ENCODE measurements at places on chromosomes 6 and 20.

GRCh38 chr6:120348926-120349325 is 985.4 kb downstream of the TBC1D32 start:
- DNase-seq: no peak

- no peak for DNase-seq
These were observed 1.6 kb downstream of the SLC44A4 start for GRCh38 chr6:31877125-31877650.

DNA sequence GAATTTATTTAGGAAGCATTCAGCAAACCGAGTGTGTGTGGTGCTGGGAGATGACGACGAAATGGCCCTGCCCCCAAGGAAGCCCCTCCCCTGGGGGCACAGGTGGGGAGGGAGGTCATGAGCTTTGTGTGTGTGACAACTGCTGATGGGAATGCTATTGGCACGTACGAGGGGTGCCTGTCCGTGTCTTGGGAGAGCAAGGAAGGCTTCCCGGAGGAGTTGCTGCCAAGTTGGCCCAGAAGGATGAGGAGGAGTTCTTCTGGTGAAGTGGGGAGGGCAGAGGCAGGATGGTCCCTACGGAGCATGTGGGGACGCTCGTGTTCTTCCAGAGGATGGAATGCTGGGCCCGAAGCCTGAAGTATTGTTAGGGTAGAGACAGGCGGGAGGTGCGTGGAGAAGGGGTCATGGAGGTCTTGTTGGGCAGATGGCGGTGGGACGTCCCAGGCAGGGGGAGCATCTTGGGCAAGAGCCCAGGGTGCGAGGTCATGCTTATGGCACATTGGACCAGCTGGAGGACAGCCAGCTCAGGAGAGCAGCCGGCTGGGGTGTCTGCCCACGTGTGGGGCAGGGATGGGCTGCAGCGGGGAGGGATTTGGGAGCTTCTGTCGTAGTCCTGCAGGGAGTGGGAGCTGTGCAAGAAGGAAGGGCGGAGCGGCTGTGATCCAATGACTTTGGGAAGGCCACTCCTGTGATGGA is 46.1 kb downstream of the SYNJ2 start:
- DNase-seq: no peak

DNA sequence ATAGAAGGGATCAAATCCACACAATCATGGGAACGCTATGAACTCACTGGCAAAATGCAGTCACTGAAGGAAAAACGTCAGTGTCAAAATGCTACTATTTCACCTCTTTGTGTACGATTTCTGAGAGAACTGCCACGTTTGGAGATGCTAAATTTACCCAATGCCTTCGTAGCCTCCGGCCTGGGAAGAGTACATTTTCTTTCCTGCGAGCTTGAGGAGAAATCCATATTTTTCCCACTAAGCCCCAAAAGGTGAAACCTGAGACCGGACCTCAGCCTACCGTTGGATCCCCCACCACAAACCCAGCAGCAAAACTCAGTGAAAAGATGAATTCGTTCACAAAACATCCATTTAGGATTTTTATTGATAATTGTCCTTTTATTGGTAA is 131.7 kb downstream of the GPX5 start:
- DNase-seq: no peak

GRCh38 chr6:9540126-9540525 is 874.7 kb downstream of the TFAP2A start:
- no peak for DNase-seq

- DNase-seq: no peak
These were observed 70.9 kb downstream of the IBTK start for GRCh38 chr6:82176616-82177015.

DNA sequence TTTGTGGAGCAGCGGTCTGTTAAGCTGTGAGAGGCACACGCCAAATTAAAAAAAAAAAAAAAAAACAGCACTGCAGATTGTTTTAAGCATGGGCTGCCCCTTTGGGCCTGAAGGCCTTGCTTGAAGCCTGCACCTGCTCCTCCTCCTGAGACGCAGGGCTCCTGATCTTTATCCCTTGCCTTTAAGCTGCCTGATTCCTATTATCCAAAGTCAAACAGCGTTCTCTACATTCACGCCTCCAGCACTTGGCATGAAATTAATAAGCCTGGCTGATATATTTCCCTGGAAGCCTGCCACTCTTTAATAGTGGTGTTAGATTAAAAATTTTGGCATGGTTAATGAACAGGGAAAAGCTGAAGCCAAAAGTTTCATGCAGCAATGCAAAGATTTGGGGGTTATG is 163.9 kb downstream of the FAXC start:
- no peak for DNase-seq

- no peak for DNase-seq
These were observed 10.7 kb downstream of the HCK start for GRCh38 chr20:32062776-32063170.

DNA sequence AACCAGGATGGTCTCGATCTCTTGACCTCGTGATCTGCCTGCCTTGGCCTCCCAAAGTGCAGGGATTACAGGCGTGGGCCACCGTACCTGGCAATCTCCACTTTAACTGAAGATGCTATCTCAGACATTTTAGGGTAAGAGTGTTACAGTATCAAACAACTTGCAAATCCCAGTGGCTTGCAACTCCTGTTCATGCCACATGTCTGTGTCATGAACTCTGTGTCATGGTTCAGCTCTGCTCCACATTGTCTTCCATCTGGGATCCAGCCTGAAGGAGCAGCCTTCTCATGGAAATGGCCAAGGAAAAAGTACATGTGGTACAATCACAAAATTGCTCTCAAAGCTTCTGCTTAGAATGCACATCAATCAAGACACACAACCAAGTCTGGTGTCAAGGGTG is 114.9 kb downstream of the MAP3K5 start:
- DNase-seq: no peak

GRCh38 chr6:1617466-1618310 is 8.0 kb downstream of the FOXC1 start:
- DNase-seq: no peak

DNA sequence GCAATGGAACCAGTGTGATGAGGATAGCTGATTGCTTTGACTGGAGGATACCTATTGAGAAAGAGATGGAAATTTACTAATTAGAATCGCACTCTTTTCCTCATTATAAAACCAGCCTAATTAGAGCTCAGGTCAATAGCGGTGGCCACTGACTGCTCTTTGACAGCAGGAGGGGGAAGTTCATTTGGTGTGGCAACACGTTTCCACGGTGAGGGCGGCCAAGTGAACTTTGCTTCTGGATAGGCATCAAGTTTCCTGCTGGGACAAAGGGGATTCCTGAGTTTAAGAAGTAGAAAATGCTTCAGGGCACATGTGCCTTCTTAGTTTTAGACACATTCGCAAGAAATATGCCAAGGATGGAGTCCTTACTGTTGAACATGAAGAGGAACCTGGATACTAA is 145.3 kb upstream of the NRN1 start:
- no peak for DNase-seq

DNA sequence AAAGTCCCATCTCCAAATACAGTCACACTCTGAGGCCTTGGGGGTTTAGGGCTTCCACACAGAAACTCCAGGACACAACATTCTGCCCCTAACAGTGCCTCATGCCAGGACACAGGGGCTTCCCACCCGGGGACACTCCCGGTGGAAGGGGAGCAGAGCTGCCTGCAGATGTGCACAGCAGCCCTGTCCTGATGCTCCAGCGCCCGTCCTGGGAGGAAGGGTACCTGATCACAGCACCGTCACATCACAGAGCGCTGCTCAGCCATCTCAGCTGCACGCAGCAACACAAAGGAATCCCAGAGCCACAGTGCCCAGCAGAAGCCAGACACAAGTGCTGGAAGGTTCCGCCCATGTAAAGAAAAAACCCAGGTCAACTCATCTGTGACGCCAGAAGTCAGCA is 156.7 kb downstream of the TAF4 start:
- DNase-seq: no peak

DNA sequence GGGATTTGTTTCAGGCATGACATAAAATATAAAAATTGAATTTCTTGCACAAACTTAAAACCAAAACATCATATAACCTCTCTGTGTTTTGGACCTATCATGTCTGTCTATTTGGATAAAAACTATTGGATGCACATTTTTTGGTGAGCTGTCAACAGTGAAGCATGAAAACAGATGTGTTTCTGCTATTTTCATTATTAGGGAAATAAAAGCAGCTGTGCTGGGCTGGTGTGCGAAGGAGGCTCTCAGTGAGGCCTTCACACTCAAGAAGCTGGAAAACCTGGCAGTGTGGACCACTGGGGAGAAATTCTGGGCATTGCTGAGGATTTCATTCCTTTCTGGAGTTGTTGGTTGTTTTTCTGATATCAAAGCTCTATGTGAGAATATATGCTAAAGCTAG is 395.3 kb downstream of the GJA1 start:
- DNase-seq: no peak

DNA sequence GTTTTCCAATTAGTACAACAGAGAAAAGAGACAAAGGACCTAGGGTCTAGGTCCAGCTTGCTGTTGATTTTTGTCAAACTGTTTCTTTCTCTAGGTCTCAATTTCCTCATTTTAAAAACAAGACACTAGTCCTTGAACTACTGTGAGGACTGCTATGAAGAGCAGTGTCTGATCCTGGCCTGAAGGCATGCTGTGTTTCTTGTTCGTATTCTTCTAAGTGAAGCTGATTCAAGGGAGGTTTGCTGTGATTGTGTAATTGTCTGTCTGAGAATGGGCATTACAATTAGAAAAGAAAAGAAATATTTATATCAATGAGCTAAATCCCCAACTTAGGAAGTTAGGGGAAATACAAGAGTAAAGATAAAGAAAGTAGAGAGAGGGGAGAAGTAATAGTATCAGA is 228.2 kb upstream of the SUPT3H start:
- DNase-seq: no peak

- DNase-seq: no peak
These were observed 130.4 kb downstream of the SLC23A2 start for GRCh38 chr20:4870906-4871305.

DNA sequence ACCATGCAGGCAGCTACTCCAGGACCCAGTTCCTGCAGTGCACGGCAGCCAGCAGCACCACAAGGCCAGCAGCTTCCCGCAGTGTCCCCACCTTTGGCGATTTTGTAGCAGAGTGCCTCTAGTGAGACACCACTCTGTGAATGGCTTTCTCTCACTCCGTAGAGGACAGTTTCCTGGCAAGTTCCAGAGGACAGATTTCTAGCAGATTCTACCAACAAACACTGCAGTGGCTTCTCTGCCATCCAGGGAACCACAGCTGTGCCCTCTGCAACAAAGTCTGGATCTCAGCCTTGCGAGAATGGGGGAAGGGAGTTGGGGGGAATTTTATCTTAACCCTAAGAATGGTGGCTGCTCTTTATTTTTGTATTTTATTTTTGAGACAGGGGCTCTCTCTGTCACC is 28.7 kb downstream of the SNHG17 start:
- DNase-seq: no peak

DNA sequence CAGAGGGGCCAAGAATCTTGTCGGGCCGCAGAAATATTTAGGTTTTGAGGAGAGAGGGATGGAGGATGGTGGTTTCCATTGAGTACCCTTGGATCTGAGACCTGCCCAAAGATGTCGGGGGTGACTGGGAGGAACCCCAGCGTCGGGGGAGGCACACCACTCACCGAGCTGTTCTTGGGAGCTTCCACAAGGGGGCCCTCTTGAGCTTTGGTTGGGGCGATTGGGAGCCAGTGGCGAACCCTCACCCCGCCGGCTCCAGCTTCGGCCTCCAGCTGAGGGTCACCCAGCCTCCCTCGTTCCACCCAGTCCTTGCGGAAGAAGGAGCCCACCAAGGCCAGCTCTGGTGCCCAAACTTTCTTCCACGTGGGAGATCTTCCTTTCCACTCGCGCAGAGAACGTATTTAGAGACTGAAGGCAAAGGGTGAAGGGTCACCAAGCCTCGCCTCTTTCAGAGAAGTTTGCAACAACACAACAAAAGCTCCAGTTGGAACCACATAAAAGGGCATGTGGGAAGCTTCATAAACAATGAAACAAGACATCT is 33.6 kb downstream of the APCDD1L start:
- no peak for DNase-seq

DNA sequence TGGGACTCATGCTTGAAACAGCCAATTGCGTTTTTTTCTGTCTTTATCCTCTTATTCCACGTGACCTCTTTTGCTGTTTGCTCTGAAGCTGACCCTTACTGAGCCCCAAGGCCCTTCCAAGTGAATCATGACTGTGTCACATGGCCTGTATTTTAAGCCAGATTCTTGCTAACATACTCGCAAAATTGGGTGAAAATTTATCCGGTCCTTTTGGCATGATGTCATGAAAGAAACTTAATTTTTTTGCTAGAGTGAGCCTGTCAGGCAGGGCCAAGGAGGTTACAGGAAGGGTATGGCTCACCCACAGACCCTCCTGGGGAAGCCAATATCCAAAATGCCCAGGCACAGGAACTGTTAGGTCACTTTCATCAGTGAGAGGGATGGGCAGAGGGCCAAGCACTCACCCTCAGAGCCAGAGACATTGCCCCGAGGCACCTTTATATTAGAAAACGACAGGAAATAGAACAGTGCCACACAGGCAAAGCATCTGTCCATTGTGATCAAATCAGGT is 296.7 kb downstream of the CDH26 start:
- DNase-seq: no peak

- DNase-seq: no peak
These were observed 614.2 kb downstream of the TENT5A start for GRCh38 chr6:81138236-81138635.
